ENCODE measurements at places on chromosomes 6 and 20.
A peak's percentile ranks its signal among the peaks of the same experiment; 100 is the strongest.

DNA sequence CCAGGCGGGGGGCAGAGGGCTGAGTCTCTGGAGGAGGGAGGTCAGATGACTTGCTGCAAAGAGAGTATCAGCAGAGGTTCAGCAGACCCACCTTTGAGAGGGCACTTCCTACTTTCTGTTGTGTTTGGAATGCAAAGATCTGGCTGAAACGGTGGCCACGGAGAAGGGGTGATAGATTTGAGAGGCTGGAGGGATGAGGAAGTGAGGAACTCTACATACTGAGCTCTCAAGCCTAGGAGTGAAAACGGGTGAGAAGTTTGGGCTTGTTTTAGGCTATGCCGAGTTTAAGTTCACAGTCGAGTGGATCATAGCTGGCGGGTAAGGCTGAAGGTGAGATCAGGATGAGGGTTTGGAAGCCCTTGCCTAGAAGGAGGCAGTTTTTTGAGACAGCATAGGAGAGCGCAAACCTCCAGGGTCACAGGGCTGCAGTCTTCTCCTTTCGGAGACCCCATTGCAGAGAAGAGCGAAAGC is 477 bp upstream of the ITPA start:
- no peak for DNase-seq

- DNase-seq, result no peak
Observed at GRCh38 chr20:43514648-43514999, 7.1 kb downstream of the L3MBTL1 start.

DNA sequence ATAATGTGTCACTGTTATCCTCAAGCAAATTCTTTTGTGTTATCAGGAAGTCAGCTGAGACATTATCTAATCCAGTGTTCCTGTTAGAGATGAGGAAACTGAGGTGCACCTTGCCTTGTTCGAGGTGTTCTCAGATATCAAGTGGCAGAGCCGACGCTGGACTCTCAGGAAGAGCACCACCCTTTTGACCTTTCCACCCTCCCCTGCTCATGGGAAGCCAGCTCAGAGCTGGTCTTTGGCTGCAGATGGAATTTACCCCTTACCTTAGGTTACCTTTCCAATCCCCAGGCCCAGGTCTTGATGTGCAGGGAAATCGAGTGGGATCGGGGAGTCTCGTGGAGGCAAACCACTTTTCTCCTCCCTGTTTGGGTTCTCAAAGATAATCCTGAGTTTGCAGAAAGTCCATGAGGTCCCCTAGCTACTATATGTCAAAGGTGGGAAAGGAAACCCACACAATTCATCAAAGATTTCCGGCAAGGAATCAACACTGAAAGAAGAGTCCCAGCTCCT is 62.9 kb upstream of the PIM1 start:
- DNase-seq, result no peak

GRCh38 chr20:300345-300990 is 3.1 kb downstream of the ZCCHC3 start:
- no peak for DNase-seq

- no peak for DNase-seq
Observed at GRCh38 chr20:44073011-44073674, 113.8 kb downstream of the JPH2 start.

DNA sequence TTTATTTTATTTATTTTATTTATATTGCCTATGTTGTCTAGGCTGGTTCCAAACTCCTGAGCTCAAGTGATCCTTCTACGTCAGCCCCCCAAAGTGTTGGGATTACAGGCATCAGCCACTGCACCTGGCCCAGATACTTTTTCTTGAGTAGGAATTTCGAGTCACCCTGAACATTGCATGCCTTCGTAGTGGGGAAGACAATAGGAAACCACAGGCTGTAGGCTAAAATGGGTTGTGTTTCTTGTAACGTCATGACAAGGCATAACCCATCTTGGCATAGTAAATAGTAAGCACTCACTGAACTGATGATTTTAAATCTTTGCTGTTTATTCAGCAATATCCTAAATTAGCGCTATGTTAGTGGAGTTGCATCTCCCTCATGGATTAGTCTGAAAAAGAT is 34.9 kb downstream of the PTPN1 start:
- no peak for DNase-seq

GRCh38 chr6:109167562-109167961 is 72.3 kb downstream of the CEP57L1 start:
- no peak for DNase-seq

- DNase-seq, result no peak
Observed at GRCh38 chr20:38430679-38431325, 4.3 kb downstream of the SNHG17 start.

DNA sequence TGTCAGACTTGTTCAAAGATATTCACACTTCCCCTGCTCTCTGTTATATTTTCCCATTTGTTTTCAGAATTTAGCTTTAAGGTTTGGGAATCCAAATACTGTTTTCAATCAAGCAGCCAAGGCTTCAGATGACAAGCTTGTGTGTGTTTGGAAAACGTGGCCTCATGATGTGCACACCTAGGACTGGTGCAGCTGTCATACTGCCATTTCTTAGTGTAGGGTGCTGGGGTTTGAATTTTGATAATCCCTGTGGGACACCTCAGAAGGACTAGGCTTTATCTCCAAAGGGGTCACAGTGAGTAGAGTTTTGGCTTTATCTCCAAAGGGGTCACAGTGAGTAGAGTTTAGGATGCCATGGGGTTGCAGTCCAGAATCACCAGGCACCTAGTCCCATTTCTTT is 65.3 kb upstream of the JAG1 start:
- no peak for DNase-seq

DNA sequence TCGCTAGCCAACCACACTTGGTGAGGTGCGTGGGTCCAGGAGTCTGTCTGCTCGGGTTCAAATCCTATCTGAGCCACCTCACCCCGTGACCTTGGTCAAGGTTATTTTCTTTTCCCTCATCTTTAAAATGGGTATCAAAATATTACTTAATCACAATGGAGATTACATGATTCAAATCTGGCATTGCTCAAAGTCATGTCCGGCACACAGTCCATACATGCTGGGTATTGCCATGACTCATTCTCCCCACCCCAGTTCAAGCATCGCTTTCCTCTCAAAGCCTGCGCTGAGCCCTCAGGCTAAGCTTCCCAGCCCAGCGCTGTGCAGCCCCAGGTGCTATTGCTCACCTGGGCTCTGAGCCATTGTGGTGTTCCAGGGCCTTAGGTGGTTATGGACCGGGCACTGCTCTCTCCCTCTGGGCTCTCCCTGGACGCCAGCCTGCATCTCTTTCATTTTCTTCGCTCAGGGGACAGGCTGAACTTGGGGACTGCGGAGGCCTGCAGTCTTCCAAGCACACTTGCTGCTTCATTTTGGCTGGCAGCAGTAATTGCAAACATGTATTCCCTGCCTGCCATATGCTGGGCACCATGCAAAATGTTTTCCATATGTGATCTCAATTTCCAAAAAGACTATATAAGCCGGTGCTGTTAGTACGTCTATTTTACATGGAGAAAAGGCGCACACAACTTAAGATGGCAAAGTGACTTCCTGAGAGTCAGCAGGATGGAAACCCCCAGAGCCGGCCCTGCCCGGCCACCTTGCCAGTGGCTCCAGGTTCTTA is 27.3 kb downstream of the WRNIP1 start:
- DNase-seq, result no peak

DNA sequence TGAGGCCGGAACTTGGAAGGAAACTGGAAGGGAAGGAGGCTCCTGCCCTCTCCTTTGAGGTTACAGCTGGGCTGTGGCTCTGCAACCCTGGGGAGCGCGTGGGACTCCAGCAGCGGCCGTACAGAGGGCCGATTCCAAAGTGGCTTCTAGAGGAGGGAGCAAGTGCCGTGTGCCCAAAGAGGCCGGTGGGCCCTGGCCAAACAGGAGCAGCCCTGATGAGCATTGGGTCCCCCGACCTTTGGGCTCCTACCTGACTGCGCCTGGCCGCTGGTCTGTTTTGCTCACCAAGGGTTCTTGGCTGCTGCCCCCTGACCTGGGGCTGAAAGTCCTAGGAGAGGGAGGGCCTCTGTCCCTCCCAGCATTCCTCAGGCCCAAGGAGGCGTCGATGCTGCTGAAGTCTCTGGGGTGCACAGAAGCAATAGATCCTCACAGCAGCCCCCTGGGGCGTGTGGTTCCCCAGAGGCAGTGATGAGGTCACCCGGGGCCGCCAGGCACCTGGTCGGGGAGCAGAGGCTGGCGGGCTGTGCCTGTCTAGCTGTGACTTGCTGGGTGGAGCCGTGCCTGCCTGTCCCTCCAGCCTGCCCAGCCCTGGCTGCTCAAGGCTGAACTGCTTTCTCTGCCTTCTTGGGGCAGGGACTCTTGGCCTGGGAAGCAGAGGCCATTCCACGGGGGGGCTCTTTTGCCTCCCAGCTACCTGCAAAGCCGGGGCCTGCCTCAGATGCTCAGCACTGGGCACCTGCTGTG is 9.8 kb downstream of the RBM38 start:
- no peak for DNase-seq

DNA sequence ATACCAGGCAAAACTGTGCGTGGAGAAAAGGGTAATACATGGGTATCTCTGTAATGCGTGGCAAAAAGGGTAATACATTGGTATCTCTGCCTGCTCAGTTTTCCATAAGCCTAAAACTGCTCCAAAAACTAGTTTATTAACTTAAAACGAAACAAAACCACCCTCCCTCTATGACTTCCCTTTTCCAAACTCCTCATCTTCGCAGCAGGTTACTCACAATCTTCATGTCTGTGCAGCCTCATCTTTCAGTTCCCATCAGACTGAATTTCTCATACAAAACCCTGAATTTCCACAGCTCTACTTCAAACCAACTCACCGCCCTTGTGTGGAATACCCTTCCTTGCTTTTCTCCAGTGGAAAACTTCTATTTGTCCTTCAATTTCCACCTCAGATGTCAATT is 199.4 kb downstream of the PHACTR1 start:
- DNase-seq, result no peak

- DNase-seq, result no peak
Observed at GRCh38 chr20:39670988-39671387, 708.8 kb downstream of the DHX35 start.

- DNase-seq, result no peak
Observed at GRCh38 chr6:27441001-27441400, 31.9 kb downstream of the ZNF184 start.

- peak; percentile 2 for DNase-seq
Observed at GRCh38 chr6:104483225-104483834, 376.4 kb downstream of the HACE1 start.

DNA sequence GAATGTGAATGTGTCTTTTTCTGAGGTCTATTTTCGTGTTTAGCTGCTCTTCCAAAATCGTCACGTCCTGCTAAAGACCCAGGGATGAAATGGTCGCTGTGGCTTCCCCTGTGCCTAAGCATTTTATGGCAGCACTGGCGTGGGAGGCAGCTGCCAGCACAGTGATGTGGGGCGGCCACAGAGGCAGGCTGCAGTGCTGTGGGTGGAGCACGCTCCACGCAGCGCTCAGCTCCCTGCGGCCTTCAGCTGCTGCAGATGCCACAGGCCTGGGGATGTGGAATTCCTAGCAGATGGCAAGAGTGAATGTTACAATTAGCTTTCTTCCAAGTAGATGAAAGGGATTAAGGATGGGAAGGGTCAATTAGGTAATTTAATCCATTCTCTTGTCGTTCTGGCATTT is 242.6 kb downstream of the SMOC2 start:
- DNase-seq, result no peak

- DNase-seq, result no peak
Observed at GRCh38 chr6:13500264-13500663, 12.9 kb upstream of the GFOD1 start.

DNA sequence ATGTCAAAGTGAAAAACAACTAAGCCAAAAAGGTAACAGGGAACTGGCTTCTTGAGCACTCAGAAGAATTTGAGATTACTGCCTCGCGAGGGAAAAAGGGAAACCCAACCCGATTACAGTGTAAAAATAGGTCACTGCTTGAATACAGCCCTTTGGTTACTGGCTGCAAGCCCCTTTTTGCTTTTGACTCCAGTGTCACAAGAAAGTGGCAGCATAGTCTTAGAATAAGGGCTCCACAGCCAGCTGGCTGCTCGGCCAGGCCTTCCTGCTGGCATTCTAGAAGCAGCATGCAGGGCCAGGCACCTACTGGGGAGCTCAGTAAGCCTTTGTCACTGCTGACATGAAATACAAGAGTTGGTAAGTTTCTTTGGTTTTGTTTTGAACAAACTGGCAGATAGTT is 83.0 kb downstream of the ZHX3 start:
- DNase-seq, result no peak

DNA sequence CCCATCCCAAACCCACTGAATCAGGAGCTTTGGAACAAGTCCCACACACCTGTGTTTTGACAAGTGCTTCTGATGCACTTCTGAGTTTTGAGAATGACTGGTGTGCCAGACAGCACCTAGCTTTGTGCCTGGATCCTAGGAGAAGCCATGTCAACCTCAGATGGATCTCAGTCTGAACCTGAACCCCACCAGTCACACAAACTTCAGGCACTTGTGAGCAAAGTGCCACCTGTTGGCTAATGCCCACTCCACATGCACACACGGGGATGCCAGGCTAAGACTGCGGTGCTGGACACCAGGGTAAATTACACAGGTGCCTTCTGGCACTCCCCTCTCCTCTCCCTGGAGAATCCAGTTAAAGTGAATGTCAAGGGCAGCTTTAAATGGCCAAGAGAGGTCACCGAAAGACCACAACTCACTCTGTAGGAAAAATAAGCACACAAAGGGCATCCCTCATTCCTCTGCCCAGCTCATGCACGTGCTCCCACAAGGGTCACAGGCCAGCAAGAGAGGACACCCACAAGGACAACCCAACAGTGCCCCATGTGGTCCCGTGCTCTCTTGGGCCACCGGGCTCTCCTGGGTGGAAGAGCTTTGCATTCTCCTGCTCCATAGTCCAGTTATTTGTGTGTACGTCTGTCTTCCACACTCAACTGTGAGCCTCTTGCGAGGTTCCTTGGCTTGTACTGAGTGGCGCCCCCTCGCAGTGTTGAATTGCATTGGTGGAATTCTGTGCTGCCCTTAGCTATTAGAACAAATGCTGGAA is 45.6 kb downstream of the TAF8 start:
- no peak for DNase-seq

GRCh38 chr6:34248198-34248726 is 544 bp downstream of the SMIM29 start:
- DNase-seq, result no peak

- DNase-seq, result no peak
Observed at GRCh38 chr6:147382945-147383554, 125.4 kb upstream of the SAMD5 start.

GRCh38 chr6:47106721-47107197 is 64.6 kb upstream of the ADGRF1 start:
- DNase-seq, result no peak

- no peak for DNase-seq
Observed at GRCh38 chr6:43848671-43849391, 78.8 kb downstream of the VEGFA start.

GRCh38 chr6:92790381-92790780 is 629.0 kb downstream of the EPHA7 start:
- DNase-seq, result no peak

- no peak for DNase-seq
Observed at GRCh38 chr6:138446821-138447220, 42.8 kb downstream of the HEBP2 start.

DNA sequence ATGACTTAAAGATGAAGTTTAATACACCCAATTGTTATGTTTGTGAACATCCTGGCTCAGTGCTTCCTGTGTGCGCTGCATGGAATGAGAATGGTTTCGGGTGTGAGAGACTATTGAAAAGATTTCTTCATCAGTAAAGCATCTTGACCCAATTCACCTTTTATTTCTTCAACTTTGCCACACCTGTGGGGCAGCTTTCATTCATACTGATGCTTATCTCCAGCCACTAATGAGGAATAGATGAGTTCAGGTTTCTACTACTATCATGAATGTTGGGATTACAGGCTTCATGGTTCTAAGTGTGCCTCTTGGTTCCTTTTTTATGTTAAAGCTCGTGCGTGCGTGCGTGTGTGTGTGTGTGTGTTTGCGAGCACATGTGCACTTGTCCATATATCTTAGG is 373.7 kb upstream of the SOX4 start:
- no peak for DNase-seq

Measured in Panc1 (cell line).